Esophagus muscularis mucosa (tissue), 4 donors: ENCODE measurements at places on chromosomes 6 and 20.

- DNase-seq, result no peak
Measured at GRCh38 chr6:81735756-81736380, 16.6 kb downstream of the TENT5A start.

DNA sequence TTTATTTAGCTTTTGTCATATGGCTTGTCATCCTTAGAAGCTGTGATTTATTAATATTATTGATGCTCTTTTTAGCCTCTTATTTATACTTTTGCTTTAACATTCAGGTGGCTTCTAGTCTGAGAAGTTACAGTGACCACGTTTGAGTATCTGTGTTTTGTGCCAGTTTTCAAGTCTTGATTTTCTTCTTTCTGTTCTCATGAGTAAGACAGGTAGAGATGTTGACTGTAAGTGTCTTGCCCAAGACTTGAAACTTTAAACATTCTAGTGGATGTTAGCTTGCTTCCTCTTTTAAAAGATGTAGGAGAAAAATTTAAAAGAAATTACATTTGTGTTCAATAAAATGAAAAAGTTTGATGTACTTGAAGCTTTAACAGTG is 122.6 kb downstream of the LRRC1 start:
- DNase-seq, result no peak

- DNase-seq, result no peak
Measured at GRCh38 chr6:154513601-154514320, 3.3 kb upstream of the CNKSR3 start.

DNA sequence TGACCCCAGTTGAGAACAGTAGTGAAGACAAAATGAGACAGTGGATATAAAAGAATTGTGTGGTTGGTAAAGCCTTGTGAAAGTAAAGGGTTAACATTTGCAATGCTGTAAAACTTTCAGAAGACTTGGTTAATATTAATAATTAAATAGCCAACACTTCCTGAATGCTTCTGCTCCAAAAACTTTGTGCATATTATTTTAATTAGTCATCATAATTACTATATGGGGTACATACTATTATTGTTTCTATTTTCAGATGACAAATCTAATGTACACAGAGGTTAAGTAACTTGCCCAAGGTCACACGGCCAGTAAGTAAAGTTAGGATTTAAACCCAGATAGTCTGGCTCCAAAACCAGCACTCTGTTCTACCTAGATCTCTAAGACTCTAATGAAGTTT is 291.3 kb downstream of the OGFRL1 start:
- DNase-seq, result no peak

DNA sequence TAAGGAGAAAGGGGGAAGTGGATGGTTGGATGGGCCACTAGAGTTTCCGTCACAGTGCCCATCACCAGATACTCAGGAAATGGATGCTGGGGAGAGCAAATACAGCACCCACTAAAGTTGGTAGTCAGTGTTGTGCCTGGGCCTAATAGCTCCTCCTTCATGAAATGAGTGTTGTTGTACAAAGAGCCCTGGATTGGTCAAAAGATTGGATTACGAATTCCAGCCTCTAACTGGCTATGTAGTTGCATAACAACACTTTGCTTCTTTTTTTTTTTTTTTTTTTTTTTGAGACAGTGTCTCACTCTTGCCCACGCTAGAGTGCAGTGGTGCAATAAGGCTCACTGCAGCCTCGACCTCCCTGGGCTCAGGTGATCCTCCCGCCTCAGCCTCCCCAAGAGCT is 27.4 kb downstream of the KCNG1 start:
- no peak for DNase-seq

DNA sequence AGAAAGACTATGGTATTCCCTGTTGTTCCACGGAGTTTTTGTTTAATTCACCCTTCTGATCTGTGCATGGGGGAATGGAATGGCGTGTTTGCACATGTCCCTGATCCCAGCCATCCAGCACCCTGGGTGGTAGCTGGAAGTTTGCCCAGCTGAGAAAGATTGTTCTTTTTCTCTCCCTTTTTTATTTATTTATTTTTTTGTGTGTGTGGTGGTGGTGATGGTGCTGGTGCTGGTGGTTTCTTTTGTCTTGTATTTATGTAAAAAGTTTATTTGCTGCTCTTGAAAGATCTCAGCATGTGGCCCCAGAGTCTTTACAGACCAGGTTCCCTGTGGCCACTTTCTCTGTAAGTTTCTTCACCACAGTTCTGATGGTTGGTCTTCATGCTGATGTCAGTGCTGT is 372.6 kb downstream of the UTRN start:
- no peak for DNase-seq
